ENCODE measurements at places on chromosomes 3 and 15.
A peak's percentile ranks its signal among the peaks of the same experiment; 100 is the strongest.

GRCh38 chr3:118436697-118437262 lies 597.9 kb downstream of the IGSF11 start:
- no peak for DNase-seq

DNA sequence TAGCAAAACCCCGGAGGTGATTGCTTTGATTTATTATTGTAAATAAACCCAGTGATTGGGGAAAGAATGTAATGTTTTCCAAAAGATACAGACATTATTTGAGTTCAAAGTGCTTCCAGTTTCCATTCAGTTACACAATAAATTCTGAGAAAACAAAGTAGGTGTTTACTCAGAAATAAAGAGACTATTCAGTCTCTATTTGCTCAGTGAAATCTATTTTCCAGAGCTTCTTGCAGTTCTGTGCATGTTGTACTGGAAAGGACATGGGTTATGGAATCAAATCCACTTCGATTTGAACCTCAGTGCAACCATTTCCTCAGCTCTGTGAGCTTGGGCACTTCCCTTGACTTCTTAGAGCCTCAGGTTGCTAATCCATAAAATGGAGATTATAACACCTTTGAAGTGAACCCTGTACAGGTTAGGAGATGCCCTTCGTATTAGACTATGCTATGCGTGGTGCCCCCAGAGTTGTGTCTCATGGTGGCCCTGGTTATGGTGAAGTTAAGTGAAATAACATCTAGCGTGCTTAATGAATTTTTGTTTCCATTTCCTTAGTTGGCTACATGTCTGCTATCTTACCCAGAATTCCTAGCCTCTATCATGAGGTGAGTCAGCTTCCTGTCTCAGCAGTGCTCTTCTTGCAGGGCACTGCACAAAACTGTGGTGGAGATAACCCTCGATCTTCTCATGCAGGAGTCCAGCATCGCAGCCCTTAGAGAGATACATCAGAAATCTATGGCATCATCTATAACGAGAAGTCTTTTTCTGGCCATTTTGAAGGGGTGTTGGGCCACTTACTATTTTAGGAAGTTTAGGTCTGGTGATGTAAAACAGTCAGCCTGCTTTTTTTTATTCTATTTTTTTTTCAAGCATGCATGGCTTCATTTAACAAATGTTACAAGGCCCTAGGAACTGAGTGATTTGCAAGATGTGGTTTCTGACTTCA lies 97.7 kb downstream of the RPL39L start:
- no peak for DNase-seq

- no peak for DNase-seq
Observed at GRCh38 chr3:30600572-30600971, 5.8 kb upstream of the TGFBR2 start.

- no peak for DNase-seq
Observed at GRCh38 chr3:185164428-185165217, 11.8 kb upstream of the C3orf70 start.

GRCh38 chr3:179330438-179330837 lies 7.6 kb downstream of the ZNF639 start:
- DNase-seq, result no peak

GRCh38 chr3:152399374-152399773 lies 130.6 kb downstream of the MBNL1 start:
- no peak for DNase-seq

- DNase-seq, result no peak
Observed at GRCh38 chr3:105394177-105394576, 27.5 kb downstream of the ALCAM start.

DNA sequence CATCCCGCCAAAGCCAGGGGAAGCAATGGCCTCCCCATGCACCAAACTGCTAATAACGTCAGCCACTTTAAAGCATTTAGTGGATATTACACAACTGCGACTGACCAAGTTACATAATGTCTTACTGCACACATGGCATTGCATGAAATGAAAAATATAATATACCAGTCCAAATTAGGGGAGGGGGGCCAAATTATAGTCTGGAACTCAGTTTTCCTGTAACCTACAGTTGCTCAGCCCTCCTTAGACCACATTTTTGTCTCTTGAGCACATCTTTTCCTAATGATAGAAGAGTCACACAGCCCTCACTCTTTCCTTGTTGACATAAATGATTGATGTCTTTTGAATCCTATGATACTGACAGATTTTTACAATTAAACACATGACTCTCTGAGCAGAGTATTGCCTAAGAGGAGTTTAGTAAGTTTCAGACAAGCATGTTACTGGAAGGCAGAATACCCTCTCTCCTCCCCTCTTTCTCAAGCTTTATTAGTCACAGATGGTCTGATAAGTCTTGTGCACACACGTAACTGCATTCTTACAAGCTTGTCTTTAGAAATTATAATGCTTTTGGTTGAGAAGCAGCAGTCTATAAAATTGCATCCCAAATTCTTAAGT lies 1.1 kb upstream of the PLD1 start:
- DNase-seq, result no peak

GRCh38 chr15:85118581-85118980 lies 136.9 kb downstream of the PDE8A start:
- DNase-seq, result no peak

- no peak for DNase-seq
Observed at GRCh38 chr3:9395570-9396300, 1.7 kb upstream of the SETD5 start.

GRCh38 chr3:133570139-133570936 lies 3.1 kb upstream of the CDV3 start:
- DNase-seq, result no peak

- no peak for DNase-seq
Observed at GRCh38 chr3:177567833-177568232, 370.6 kb upstream of the TBL1XR1 start.

- no peak for DNase-seq
Observed at GRCh38 chr3:35744419-35744818, 105.1 kb downstream of the ARPP21 start.

DNA sequence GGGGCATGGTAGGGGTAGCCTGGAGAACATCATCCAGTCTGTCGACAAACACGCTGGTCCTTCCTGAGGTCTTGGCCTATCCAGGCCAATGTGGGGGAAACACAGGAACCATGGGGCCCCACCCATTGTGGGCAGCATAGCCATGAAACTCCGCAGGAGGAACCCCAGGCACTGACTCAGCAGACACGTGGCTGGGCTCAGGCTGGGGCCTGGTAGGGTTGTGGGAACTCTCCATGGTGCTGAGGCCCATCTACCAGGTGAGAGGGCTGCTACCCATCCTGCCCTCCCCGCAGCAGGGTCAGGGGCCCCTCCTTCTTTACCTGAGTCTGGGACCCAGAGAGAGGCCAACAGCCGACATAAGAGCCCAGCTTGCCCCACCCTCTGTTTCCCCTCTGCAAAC lies 22.6 kb upstream of the CACNA2D2 start:
- DNase-seq, result no peak

DNA sequence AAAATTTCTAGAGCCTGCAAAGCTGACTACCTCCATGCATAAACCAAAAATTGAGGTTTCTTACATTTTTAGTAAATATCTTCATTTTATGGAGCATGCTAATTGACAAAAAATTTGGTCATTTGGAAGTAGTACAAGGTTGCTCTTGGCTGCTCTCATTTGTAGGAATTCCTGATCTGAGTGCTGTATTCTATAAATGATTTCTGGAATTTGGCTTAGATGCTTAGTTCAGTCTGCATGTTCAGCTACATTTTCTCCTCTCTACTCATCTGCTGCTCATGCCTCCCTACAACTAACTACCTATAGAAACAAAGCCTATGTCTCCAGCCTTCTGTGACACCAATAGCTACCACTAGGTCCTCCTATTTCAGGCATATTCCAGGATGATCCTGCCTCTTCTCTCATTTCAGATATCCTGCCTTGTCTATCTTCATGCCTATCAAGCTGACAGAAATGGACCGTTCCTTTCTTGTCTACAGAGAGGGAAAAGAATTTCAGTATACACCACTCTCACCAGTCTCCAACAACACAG lies 901.1 kb downstream of the TBL1XR1 start:
- no peak for DNase-seq

GRCh38 chr3:20186600-20187004 lies 596 bp upstream of the SGO1 start:
- DNase-seq, result no peak

DNA sequence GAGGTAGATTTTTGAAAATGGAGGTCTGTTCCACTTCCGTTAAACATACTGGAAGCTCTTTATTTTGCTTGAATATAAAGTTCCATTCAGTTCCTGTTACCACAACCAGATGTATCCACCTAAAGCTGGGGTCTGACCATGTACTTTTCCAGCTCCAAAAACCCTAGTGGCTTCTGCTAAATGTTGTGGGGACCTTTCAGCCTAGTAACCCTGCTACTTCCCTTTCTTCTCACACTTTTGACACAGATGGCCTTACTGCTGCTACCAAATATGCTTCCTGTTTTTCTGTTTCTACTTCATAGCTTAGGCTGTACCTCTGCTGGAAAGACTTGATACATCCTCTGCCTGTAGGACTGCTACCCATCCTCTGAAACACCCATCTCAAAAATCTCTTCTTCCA lies 87.8 kb downstream of the COL6A6 start:
- no peak for DNase-seq

GRCh38 chr3:30268288-30268687 lies 338.1 kb upstream of the TGFBR2 start:
- DNase-seq, result no peak

- no peak for DNase-seq
Observed at GRCh38 chr15:62697636-62698035, 344.9 kb upstream of the TPM1 start.

GRCh38 chr3:163521261-163521660 lies 1557.0 kb downstream of the SI start:
- no peak for DNase-seq

GRCh38 chr3:71955240-71956068 lies 170.5 kb upstream of the PROK2 start:
- DNase-seq, result peak; percentile 70

GRCh38 chr3:140341203-140341602 lies 336.7 kb upstream of the TRIM42 start:
- DNase-seq, result no peak

Measured in T-helper 1 cell (primary cell).